Activated CD8-positive, alpha-beta memory T cell treated with anti-CD3 and anti-CD28 coated beads for 1 hour (primary cell): ENCODE measurements at places on chromosomes 6 and 20.
A peak's percentile ranks its signal among the peaks of the same experiment; 100 is the strongest.

- no peak for DNase-seq
These were observed 104.6 kb downstream of the DTD1 start for GRCh38 chr20:18692447-18692846.

DNA sequence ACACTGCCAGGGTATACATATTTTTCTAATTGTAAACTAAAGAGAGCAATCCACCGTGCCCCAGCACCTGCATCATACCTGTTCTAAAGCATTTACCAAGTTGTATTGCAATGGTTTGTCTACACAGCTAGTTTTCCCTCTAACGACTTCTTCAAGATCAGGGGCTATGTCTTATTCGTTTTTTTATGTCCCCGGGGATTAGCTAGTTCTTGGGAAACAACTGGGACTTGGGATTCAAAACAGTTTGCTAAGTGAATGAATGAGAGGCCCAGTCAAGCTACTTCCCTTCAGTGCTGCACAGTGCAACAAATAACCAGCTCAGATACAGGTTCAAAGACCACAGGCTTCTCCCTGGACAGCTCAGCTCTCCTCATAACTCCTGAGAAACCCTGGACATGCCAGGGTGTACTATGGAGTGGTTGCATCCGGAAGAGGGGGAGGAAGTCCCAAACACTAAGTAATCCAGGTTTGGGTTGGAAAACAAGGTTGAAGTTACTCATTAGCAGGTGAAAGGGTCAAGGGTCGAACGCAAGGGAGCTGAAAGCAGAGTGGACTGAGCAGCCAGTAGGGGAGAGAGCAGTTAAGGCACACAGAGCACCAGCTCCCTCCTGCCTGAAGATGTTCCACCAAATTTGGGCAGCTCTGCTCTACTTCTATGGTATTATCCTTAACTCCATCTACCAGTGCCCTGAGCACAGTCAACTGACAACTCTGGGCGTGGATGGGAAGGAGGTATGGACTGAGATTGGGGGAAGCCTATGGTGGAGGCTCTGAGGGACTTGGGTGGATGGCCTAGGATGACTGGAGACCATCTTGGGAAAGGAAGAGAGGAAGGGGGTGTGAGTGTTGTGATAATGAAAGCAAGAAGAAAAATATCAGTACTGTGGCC is at the start of gene APOM:
Gene APOM (plus strand): TSS at position 546 of the 889 bp plus-strand sequence. CDS start 73 bp downstream, at position 619.
- no peak for DNase-seq

DNA sequence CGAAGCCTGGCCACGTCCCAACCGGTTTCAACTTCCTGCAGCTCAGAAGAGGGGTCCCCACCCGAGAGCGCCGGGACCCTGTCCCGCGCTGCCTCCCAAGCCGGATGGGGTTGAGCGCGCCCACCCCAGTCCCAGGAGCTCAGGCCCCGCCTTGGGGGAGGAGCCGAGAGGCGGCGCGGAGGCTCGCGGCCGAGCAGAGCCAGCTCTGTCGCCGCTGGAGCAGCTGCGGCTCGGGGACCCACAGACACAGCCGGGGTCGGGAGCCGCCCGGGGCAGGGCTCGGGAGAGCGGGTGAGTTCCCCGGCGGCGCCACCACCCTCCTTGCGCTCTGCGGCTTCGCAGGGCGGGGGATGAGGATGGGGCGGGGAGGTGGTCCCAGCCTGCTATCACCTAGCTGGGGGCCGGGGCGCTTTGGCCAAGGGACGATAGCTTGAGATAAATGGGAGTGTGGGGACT is at the start of gene PPP1R16B:
Gene PPP1R16B (plus strand): TSS at position 196 of the 456 bp plus-strand sequence. CDS start 30,229 bp downstream, outside the sequence.
- DNase-seq: peak; percentile 74

DNA sequence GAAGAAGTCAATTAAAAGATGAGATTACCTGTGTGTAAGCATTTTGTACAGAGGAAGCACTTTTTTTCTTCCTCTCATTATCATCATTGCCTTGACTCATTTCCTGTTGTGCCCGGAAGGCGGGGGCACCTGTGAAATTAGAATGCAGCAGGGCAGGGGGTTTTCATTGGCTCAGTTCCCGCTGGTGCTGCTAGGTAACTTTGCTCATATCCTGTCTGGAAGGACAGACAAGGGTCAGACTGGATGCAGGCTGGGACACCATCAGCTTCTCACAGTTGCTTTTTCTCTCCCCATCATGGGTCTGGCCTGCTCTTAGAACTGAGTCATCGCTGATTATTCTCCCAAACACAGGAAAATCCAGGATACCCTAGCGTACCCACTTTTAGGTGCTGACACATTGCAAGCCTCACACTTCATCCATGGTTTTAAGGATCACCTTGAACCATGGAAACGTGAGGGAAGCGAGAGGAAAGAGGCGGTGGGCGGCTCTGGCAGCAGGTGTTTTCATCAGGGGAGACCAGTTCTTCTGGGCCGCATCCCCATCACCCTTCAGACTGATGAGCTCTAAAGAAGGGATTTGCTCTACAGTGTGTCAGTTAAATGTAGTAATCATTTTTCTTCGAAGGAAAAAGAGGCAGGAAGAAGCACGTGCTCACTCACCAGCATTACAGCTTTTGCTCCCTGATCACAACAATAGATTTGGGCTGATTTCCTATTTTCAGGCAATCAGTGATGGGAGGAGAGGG is 195.7 kb upstream of the SASH1 start:
- no peak for DNase-seq

- no peak for DNase-seq
These were observed 96.3 kb downstream of the ASXL1 start for GRCh38 chr20:32454164-32455145.

DNA sequence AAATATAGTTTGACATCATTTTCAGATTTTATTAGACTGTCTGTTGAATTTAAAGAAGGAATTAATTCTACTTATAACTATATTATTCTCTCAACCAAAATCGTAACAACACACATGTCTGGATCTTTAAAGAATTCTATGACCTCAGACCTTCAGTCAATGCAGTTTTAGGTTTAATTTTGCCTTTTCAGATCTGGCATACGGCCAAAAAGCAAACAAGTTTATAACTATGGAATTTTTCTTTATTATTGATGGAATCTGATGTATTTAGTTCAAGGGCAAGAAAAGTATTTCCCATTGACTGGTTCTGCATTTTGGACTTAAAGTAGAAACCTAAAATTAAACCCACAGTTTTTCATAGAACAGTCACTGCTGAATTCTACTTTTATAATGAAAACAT is 233.4 kb downstream of the EYA4 start:
- no peak for DNase-seq

DNA sequence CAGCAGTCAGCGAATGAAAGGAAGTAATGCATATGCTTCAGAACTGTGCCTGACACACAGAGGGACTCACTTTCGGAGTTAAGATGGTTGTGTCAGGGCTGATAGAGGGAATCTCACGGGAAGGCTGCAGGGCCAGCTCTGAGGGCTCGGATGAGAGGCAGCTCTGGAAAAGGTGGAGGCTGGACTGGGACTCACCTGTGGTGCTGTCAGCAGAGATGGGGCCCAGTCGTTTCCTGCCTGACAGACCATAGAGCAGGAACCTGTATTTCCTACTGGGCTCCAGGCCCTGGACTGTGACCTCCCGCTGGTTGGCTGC is 9.3 kb downstream of the CYP21A2 start:
- DNase-seq: no peak

DNA sequence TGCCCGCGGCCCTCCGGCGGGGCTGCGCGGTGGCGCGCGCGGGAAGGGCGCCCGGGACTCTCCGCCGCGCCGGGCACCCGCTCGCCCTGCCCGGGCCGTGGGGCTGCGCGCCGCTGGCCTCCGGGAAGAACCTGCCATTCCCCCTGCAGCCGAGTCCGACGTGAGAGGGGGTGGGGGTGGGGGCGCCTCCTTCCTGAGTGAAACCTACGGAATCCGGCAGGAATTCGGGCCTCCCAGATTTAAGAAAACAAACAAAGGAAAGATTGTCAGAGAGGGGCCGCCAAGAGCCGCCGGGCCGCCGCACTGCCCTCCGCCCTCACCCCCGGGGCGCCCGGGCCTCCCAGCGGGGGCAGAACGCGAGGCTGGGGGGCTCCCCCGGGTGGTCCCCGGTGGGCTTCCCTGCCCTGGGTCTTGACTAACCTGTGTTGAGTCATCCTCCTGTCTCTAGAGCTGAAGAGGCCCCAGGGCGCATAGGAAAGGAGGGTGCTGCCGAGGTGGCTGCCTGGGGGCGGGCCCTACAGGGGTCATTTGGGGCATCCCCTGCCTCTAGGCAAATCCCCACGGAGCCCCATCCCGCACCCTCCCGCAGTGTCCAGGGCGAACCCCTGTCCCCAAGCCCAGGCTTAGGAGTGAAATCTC is 42.2 kb upstream of the FOXP4 start:
- no peak for DNase-seq

GRCh38 chr20:39850821-39851330 is 838.2 kb downstream of the MAFB start:
- DNase-seq: no peak
